ENCODE measurements at places on chromosomes 12 and 14.

DNA sequence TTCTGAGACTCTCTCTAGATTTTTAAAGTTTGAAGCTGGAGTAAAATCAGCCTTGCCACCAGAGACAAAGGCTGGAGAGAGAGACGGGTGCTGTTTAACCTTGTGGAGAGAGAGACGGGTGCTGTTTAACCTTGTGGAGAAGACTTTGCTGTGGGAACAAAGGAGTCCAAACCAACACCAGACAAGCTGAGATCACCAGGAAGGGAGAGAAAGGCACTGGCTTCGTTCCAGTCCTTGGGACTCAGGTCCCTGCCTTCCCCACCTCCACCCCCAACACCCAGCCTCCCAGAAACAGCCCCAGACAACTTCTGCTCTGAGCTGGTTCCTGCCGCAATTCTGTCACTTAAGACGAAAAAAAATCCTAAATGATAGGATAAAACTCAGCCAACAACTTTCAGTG is 1389.3 kb downstream of the AACS start:
- DNase-seq = no peak

DNA sequence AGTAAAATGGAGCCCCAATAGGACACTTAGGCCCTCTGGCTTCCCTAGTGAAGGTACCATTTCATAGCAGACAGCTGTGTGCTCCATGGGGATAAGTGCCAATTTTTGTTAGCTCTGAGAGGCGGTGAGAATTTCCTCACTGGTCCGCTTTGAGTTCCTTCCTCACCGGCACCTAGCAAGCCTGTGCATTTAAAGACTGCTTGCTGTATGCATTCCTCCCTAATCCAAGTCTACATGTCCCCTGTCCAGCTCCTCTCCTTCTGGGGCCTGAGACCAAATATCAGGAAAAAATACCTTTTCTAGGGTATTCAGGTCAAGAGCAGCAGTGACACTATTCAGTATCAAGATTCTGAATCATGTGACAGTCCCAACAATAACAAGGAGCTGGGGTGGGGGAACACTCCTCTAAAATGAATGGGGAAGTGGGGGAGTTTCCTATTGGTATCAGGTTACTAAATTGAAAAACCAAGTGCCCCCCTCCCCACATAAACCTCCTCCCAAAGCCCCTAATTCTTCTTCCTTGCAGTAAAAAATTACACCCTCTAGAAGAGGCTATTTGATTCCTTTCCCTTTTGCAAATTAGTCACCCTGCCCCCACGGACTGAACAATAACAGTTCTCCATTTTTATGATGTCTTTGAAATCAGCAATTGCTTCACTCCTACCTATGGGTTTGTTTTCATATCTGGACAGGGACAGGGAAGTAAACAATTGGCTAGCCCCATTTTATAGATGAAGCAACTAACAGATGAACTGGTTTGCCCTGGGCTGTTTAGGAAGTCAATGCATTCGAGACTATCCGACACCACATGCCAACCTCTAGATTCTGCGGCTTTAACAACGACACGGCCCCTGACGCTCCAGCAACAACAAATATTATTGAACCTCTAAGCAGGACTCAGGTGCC is 28.9 kb downstream of the BCL11B start:
- no peak for DNase-seq

- DNase-seq = no peak
Observed at GRCh38 chr14:100568164-100568997, 18.8 kb downstream of the BEGAIN start.

GRCh38 chr12:51992246-51992645 is 14.5 kb upstream of the TAMALIN start:
- no peak for DNase-seq

GRCh38 chr14:54570631-54571415 is 3.9 kb downstream of the SAMD4A start:
- no peak for DNase-seq

DNA sequence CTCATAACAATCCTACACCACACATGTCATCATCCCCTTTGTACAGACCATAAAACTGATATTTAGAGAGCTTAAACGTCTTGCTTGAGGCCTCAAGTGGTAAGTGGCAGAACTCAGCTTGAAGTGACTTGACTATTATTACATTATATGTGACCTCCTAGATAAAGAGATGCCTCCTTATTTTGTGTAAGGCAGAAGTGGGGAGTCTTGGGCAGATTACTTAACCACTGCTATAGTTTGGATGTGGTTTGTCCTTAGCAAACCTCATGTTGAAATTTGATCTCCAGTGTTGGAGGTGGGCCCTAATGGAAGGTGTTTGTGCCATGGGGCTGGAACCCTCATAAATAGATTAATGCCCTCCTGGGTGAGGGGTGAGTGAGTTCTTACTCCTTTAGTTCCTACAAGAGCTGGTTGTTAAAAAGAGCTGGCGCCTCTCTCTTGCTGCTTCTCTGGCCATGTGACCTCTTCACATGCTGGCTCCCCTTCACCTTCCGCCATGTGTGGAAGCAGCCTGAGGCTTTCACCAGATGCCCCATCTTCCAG is 37.4 kb downstream of the RCOR1 start:
- DNase-seq = no peak

GRCh38 chr12:105676694-105677093 is 346.2 kb downstream of the C12orf75 start:
- no peak for DNase-seq

DNA sequence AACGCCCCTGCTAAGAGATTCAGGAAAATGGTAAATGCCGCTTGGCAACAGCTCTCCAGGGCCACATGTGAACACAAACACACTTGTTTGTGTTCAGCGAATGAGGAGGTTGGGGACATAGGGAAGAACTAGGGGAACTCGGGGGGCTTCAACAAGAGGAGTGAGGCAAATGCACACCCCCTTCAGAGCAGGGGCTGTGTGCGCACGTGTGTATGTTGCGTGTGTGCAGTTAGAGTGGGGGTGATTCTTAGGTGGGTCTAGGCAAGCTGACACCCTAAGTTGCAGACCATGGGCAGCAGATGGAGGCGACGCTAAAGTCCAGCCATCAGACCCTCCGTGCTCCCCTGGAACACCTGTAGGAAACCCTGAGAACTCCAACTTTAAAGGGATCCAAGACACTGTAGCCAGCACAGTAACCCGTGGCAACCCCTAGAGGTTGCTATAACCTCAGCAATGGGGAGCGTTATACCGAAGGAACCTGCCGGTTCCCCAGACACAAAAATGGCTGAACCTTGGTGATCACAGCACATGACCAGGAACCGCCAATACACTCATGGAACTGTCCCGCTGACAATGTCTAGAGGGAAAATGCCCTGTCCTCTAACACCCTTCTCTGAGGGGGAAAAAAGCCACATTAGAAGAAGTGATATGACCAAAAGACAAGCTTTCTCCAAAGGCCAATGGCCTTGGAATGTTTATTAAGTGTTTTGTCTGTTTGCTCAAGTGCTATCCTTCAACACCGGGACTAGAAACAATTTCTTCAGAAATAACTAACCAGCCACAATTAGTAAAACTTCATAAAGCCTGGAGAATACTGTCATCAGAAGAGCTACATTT is 86.5 kb upstream of the CEP83 start:
- DNase-seq = no peak

DNA sequence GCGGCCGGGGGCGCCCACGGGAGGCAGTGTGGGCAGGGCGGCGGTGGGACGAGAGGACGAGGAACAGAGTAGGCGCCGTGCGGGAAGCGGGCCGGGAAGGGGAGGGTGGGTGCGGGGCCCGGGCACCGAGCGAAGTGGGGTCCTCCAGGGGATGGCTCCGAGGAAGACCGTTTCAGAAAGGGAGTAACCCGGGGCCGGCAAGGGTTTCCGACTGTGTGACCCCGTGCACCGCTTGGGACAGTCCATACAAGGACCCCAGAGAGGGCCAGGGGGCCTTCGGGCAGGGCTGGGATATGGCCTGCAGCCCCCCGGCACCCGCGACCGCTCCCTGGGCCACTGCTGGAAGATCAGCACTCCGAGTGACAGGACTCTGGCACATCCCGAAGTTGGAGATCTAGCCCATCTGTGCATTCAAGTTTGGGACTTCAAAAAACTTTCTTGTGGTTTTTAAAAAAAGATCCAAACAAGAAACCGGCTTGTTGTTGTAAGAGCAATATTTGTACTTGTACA is 448 bp downstream of the TSPAN9 start:
- DNase-seq = no peak

All from anterior cingulate cortex (tissue), 58 donors.